ENCODE measurements at places on chromosomes 7 and 10.

- DNase-seq = no peak
These were observed 5.8 kb upstream of the SMARCD3 start for GRCh38 chr7:151254316-151254715.

DNA sequence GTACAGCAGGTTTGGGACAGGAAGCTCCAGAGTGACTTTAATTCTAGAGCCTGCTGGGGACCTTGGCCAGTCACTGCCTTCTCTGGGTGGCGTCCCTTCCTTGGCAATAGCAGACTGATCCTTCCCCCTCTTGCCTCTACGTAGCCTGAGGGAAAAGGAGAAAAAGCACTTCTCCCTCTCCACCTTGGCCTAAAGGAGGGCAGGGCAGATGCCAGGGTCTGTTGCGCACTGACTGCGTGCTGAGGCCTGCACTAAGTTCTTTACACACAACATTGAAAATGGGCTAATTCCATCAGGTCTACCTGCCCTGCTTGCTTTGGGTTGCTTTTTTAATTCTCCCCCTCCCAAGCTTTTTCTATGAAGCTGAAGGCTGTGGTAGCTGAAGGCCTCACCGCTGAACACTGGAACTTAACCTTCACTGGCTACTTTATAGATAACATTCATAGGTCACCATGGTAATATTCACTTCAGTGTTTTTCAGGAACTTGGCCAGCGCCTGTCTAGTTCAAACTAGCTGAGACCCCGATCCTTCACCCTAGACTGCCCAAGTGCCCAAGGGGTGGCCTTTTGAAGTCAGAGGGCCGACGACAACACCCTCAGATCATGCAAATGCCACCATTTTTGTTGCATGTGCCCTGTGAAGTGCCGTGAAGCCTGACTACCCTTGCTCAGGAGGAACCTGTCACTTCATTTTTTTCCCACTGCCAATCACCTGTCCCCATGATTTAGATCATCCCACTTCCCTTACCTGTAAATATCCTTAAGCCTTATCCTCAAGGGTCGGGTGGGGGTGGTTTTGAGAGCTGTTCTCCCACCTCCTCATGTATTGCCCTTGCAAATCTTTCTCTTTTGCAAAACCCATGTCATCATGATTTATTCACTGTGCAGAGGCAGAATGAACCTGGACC lies 28.7 kb downstream of the PRF1 start:
- DNase-seq = no peak

- DNase-seq = no peak
These were observed 630.6 kb upstream of the ZWINT start for GRCh38 chr10:56991591-56992069.

GRCh38 chr10:131920693-131921092 lies 19.9 kb downstream of the PPP2R2D start:
- no peak for DNase-seq

GRCh38 chr7:7970531-7971307 lies 2.1 kb downstream of the GLCCI1 start:
- DNase-seq = no peak

DNA sequence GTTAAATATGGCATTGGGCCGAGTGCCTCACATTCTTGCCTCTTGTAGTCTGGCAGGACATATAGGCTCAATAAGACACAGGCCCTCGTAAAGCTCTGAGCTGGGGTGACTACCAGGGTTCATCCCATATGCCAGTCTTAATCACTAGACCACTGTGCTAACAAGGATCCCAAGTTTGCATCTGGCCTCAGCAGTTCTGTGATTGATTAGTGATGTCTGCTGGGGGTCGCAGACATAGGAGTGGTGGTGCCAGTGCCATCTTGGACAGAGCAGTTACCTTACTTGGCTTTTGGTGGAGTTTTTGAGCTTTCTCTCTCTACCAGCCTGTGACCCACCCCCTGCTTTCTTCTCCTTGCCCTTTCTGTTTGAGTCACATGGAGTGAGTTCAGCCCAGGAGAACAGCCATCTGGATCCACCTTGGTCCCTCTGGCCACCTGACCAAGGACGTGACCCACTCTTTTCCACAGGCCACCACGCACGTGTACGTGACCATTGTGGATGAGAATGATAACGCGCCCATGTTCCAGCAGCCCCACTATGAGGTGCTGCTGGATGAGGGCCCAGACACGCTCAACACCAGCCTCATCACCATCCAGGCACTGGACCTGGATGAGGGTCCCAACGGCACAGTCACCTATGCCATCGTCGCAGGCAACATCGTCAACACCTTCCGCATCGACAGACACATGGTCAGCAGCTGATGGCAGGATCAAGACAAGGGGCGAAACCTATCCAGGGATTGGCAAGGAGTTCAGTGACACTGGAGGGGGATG lies 4.1 kb upstream of the VSIR start:
- DNase-seq = no peak

DNA sequence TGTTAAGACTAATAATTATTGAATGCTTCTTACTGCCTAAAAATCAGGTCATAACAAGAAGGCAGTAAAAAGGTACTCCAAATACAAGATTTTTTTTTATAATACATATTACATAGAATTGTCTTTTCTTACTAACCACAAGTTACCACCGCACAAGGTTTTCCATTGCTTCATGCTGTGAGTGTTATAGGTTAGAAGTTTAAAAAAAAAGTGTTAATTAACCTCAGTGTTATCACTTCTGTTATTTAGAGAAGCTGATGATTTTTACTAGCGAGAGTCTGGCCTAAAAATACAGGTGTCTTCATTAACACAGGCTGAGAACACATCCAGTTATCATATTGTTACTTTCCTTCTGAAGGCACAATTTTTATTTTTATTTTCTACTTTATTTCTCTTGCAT lies 1281.9 kb upstream of the CELF2 start:
- DNase-seq = no peak

DNA sequence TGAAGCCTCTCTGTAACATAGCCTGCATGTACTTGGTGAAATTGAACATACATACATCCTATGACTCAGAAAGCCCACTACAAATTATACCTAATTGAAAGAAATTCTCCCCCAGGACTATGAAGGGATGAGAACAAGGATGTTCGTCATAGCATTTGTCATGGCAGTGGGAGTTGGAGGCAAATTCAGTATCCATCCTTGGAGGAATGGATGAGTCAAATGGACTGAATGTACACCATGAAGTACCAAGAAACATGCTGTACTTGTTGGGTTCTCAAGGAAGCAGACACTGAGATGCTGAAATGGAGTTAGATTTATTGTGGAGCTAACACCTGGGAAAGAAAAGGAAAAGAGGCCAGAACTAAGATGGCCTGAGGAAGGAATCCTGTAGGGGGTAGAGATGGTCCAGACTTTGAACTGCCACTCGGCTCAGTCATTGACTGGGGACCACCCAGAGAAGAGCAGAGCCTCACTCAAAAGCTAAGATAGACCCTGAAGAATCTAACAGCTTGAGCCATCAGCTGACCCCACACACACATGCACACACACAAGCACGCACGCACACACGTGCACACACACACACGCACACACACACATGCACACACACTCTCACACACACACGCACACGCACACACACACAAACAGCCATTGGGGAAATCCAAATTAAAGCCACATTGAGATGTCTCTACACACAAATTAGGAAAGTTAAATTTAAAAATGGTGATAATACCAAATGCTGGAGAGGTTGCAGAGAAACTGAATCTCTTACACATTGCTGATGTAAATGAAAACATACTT lies 22.3 kb downstream of the AOC1 start:
- DNase-seq = no peak

- no peak for DNase-seq
These were observed 157.5 kb upstream of the PHYHIPL start for GRCh38 chr10:59018977-59019376.

- no peak for DNase-seq
These were observed 87.8 kb upstream of the PPP2R2D start for GRCh38 chr10:131812736-131813604.

DNA sequence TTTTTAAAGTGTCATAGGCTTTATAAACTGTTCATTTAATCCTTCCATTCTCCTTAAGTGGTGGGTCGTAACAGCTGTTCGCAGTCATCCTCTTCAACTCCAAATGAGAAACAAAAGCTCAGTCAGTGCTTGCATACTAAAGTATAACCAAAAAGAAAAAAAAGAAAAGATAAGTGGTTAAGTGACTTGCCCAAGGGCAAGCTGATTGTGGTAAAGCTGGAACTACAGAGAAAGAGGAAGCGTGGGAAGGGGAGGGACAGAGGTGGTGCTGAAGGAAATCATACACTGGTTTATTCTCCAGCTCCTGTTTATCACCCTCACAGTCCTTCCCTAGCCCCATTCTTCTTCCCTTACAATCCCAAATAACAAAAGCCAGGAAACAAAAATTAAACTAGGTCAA lies 29.6 kb downstream of the IDE start:
- DNase-seq = no peak

GRCh38 chr7:47496666-47497065 lies 85.2 kb downstream of the TNS3 start:
- no peak for DNase-seq

GRCh38 chr10:51097546-51097945 lies 23.3 kb downstream of the PRKG1 start:
- no peak for DNase-seq

DNA sequence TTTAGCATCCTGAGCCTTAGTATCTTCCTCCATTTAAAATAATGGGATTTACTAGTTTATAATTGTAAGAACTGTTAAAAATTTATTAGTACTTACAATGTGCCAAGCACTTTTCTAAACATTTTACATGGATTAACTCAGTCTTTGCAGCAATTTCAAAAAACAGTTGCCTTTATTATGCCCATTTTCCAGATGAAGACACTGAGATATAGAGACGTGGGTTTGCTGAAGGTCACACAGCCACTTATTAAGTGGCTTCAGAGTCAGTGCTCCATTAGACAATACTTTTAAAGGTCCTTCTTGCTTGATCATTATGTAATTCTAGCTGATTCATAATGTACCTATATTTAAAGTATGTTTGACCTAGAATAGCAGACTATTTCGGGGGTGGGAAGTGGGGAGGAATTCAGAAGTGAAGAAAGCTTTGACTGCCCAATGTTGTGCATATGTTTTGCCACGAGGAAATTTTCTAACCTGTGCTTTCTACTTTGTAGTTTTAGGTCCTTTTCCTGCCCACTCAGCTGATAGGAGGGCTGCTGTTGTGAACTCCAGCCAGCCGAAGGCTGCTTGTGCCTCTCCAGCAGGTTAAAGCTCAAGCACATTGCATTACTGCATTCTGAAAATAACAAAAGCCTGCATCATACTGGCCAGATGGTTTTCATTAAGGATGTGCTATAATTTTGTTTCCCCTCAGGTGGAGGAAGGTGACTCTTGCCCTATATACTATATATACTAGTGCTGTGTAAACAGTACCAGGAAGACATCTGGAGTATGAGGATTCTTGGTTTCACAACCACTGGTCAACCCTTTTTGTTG lies 4.3 kb downstream of the PLEKHA8 start:
- DNase-seq = no peak

- no peak for DNase-seq
These were observed 25.8 kb downstream of the WBP1L start for GRCh38 chr10:102769375-102770107.

- DNase-seq = no peak
These were observed 93.7 kb downstream of the ELAPOR2 start for GRCh38 chr7:86965727-86966120.

GRCh38 chr7:1081931-1082401 lies 5.9 kb upstream of the GPER1 start:
- no peak for DNase-seq

DNA sequence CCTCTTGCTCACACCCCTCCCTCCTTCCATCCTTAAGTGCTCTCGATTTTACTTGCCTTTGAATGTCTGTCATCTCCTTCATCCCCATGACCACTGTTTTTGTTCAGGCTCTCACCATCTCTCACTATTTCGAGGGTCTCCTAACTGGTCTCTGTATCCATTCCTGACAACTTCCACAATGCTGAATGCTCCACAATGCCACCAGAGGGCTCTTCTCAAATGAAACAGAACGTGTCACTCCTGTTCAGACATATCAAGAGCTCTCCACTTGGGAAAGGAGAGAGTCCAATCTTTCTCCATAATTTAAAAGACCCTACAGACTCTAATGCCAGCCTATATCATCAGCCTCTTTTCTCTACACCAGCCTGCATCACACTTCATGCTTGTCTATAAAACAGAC lies 9.0 kb upstream of the SLC13A1 start:
- DNase-seq = no peak

GRCh38 chr10:27223964-27224363 lies 16.6 kb downstream of the ACBD5 start:
- no peak for DNase-seq

DNA sequence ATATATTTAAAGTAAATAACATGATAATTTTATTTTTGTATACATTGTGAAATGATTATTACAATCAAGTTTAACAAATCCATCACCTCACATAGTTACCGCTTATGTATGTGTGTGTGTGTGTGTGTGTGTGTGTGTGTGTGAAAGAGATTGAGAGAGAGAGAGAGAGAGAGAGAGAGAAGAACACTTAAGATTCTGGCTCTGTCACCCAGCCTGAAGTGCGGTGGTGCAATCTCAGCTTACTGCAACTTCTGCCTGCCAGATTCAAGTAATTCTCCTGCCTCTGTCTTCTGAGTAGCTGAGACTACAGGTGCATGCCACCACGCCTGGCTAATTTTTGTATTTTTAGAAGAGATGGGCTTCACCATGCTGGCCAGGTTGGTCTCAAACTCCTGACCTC lies 17.8 kb downstream of the LYZL1 start:
- DNase-seq = no peak

- no peak for DNase-seq
These were observed 159.9 kb downstream of the ZNF365 start for GRCh38 chr10:62534031-62534430.

DNA sequence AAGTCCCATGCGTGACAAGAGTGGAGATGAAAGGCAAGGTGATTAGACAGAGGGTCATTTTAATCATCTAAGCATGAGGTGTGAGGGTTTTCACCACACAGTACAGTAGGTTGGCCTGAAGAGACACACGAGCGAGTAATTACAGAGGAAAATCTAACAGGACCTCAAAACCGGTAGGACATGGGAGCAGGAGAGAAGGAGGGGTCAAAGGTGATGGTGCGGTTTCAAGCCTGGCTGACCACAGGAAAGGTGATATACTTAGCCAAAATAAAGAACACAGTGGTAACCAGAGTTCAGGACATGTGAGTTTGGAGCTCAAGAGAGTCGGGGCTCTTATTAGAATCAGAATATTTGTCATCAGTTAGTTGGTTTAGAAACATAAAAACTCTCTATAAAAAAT lies 20.0 kb downstream of the GLI3 start:
- DNase-seq = no peak

DNA sequence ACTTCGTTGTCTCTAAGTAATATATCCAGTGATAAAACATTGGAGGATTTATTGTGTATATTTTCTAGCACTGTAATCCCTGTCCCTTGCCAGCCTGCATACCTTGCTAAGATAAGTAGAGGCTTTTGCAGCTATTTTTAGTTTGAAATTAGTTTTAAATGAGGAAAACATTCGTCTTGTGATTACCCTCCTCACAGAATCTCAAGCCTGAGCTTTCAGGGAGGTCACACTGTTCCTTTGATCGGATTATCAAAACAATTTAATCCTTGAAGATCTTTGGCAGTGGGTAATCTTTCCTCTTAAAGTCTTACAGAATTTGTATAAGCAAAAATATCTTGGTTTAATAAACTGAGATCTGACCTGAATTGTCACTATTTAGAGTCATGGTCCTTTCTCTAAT lies 897.0 kb upstream of the CELF2 start:
- no peak for DNase-seq

GRCh38 chr10:87761153-87761552 lies 56.9 kb downstream of the ATAD1 start:
- DNase-seq = no peak

- DNase-seq = no peak
These were observed 229.0 kb downstream of the STK31 start for GRCh38 chr7:23938937-23939552.

GRCh38 chr7:93902777-93903423 lies 3.5 kb upstream of the GNGT1 start:
- no peak for DNase-seq
